ENCODE measurements at places on chromosomes 4 and X.

DNA sequence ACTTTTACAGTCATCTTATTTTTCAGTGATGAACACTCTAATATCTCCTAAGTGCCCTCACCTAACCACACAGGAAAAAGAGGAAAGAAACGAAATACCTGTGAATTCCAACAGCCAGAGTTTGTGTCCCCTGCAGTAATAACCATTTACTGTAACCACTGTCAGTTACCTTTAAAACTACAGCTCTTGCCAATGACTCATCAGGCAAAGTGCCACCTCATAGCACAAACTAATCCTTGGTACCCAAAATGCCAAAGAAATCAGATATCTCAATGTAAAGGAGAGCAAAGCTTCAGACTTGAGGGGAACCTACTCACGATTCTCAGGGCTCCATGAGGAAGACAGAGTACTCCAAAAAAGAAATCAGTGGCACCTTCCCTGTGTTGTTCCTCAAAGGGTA, 146.5 kb downstream of the NDST3 start:
- no peak for DNase-seq

GRCh38 chrX:47854474-47854873, 17.8 kb downstream of the ZNF81 start:
- peak; percentile 15 for DNase-seq

GRCh38 chr4:127783026-127783769, 1.1 kb downstream of the HSPA4L start:
- DNase-seq, result no peak

GRCh38 chr4:113256946-113257345, 207.5 kb downstream of the ANK2 start:
- DNase-seq, result no peak

DNA sequence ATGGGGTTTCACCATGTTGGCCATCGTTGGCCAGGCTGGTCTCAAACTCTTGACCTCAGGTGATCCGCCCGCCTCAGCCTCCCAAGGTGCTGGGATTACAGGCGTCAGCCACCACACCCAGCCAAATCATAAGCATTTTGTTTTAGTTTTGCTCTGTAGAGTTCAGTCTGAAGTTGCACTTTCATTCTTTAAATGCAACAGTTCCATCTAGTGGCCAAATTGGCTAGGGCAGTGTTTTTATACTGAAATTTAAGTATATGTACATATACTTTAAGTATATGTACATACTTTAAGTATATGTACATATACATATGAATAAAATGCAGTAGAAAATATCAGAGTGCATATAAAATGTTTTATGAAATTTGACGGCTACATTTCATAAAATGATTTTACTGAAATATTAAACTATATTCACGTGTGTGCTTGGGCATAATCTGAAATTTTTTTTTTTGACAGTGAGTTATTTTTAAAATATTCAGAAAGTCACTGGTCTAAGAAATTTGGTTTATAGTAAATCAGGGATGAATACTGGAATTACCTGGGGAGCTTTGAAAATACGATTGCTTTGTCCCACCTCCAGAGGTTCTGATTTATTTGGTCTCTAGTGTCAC, 145.5 kb downstream of the NWD2 start:
- DNase-seq, result no peak

- DNase-seq, result no peak
These were observed 104.3 kb upstream of the RAPGEF2 start for GRCh38 chr4:158998624-158999023.

GRCh38 chr4:72997409-72997808, 72.1 kb downstream of the COX18 start:
- DNase-seq, result no peak

GRCh38 chr4:33357121-33357520, 2637.0 kb downstream of the PCDH7 start:
- DNase-seq, result no peak

DNA sequence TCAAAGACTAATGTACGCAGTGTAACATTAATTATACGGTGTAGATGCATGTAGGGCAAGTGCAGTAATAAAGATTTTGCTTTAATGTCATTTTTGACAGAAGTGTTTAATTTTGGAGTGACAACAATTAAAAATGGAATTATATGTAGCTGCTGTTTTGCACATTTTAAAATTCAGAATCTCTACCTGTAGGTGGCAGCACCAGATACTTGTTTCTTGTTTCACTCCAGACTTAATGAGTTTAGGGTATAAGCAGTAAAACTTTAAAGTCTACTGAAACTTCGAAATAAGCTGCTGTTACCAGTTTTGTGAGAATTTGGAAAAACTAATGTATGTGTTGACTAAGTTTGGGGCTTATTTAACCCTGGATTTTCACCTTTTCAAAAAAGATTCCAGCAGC, 144.9 kb downstream of the POLA1 start:
- peak; percentile 2 for DNase-seq

GRCh38 chr4:47135210-47135609, 103.8 kb downstream of the GABRB1 start:
- no peak for DNase-seq

GRCh38 chrX:53281321-53281822, at the start of gene IQSEC2:
Gene IQSEC2 (minus strand): TSS chrX:53281584.
- DNase-seq, result no peak

DNA sequence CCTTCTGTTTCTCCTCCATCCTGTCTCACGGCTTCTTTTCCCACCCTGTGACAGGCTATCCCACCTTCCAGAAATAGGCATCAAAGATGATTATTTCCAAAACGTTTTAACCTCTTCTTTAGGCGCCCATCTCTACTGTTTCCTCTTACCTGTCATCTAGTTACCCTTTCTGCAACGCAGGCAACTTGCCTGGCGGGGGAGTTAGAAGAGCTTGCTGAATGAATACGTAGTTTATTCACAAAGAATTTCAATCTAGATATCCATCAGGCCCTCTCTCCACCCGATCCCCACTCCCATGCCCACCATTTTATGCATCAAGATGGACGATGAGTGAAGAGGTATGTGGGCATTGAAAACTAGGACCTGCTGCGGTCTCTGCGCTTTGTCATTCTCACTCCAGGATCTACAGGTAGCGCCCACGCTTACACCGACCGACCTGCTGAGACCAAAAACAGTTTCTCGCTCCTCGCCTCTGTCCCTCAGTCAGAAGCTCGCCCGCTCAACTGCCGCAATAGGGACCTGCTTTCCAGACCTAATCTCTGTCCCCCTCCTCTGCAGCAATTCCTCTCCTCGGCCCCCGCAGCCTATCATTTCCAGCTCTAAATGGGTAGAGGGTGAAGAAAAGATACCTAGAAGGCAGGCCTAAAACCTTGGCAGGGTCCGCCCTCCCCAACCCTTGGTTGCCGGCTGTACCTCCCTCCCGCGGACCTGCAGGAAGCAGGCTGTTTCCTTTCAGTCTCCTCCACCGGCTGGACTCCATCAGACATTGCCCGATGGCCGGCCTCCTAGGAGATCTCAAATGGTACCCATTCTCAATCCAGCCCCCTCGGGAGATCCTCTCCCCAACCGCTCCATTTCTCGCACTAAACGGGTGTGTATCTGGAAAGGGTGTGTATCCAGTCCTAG, 624 bp downstream of the BEX5 start:
- peak; percentile 3 for DNase-seq
